ENCODE measurements at places on chromosomes 1 and 21.

- DNase-seq, result no peak
Measured at GRCh38 chr21:14569026-14569621, 23.0 kb upstream of the SAMSN1 start.

DNA sequence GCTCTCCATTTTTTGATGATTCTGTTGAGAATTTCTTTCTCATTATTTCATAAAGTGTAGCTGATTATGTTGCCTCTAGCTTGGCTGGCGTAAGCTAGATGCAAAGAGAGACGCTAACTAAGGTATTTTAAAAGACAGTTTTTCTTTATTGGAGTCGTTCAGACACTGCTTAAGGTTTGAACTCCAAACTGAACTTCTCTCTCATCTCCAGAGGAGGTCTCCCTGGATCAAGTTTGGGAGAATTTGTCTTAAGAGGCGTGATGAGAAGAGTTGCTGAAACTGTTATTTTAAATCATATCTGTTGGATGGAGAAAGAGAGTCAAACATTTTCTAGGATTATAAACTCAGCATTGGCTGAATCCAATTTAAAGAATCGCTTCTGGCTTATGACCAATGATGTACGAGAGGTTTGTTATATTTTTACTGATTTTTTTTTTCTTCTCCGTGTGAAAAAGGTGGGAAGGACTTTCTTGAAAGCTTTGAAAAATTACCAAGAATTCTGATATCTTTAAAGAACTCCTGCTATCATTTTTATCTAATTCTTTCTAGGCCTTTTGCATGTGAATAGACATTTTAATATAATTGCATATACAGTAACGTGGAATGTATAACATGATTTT lies 34.0 kb downstream of the MAP3K7CL start:
- DNase-seq, result no peak

DNA sequence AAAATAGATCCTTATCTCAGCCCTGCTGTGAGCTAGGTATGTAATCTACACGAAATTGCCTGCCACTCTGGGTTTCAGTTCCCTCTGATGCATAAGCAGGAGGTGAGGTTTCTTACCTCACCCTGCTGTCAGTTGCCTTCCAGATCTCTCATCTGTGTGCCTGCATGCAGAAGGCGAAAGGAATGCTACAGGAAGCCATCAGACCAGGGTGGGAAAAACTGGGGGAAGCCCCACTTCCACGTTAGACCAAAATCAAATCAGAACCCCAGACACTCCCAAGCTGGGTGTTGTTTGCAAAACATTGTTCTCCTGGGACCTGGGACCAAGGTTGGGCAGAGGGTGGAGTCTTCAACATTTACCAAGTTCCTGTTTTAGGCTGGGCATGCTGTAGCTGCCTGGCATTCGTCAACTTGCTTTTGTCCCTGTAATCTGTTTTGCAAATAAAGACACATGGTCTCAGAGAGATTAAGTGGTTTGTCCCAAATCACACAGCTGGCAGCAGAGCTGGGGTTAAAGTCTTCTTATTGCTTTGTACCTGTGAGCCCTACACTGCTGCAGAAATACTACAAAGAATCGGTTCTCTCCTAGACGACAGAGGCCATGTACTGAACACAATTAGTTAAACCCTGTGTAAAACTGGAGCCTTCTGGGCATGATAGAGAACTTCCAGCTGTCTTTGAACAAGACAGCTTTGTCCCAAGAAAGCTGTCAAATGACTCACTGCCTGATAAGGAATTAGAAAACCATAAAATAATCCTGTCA lies 389.7 kb upstream of the RUNX1 start:
- DNase-seq, result no peak

GRCh38 chr1:223844787-223845036 lies 1.0 kb downstream of the TP53BP2 start:
- DNase-seq, result peak; percentile 23

GRCh38 chr1:169287280-169287679 lies 80.3 kb downstream of the NME7 start:
- DNase-seq, result no peak

- no peak for DNase-seq
Measured at GRCh38 chr1:24224086-24224485, 37.0 kb upstream of the IFNLR1 start.

DNA sequence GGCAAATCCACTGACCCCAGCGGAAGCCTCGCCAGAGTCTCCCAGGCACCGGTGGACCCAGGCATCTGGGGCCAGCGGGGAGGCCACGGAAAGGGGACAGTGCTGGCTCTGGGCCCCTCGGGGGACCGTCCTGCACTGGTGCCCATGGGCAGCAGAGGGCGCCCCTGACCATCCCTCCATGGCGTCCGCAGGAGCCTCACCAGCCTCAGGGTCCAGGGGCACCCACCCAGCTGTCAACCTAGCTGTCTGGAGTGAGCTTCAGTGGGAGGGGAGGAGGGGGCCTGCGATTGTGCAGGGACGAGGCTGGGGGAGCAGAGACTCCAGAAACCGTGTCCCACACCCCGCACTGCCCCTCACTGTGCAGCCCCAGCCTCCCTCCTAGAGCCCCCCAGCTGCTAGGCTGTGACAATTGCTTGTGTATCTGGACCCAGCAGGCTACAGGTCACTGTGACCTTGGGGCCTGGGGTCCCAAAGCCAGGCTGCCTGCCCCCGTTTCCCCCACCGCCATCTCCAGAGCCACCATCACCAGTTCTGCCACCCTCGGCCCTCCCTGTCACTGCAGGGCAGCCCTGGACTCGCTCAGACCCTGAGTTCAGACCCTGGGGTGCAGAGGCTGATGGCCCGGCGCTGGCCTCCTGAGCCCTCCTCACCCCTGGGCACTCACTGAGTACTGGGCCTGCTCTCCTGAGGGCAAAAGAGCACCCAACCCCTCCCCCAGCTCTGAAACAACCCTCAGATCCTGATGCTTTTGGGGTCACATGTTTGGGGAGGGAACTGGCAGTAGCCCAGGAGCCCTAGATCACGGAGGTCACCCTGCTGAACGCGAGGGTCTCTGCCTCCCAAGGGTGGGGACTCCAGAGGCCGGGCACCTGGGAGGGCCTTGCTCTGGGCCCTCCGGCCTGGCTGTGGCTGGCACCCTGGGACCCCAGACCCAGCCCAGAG lies 10.6 kb upstream of the COL6A1 start:
- peak; percentile 55 for DNase-seq

DNA sequence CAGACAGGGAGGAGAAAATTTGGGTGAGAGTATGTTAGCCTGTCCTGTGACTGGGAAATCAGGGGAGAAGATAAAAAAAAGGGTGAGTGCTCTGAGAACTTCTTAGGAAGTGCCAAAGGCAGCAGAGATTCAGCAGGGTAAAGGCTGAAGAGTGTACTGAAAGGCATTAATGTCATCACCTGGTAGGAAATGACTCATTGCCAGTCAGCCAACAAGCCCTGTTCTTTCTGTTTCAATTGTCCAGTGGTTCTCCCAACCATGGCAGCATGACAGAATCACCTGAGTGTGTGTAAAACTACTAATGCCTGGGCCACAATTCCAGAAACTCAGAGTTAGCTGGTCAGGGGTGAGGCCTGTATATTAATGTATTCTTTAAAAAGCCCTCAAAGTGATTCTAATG lies 83.5 kb downstream of the INTS7 start:
- DNase-seq, result no peak

- no peak for DNase-seq
Measured at GRCh38 chr1:183218027-183218618, 32.1 kb downstream of the LAMC2 start.

- no peak for DNase-seq
Measured at GRCh38 chr21:46393941-46394594, 64.6 kb upstream of the DIP2A start.

DNA sequence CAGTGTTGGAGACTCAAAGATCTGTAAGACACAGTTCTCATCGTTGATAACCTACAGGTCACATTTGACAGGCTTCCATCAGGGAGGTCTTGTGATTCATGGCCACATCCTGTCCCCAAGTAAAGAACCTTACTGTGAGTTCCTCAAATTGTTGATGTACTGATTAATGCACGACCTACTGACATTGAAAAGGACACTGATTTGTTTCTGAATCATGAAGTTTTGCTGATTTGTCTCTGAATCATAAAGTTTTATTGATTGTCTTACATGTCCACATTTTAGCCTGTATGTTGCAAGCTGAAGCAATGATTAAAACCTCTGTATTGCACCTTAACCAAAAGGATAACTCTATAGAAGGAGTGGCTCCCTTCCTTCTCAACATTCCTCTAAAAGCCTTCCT lies 476.3 kb upstream of the RUNX1 start:
- DNase-seq, result no peak

- no peak for DNase-seq
Measured at GRCh38 chr1:67586596-67586995, 98.4 kb upstream of the GADD45A start.

DNA sequence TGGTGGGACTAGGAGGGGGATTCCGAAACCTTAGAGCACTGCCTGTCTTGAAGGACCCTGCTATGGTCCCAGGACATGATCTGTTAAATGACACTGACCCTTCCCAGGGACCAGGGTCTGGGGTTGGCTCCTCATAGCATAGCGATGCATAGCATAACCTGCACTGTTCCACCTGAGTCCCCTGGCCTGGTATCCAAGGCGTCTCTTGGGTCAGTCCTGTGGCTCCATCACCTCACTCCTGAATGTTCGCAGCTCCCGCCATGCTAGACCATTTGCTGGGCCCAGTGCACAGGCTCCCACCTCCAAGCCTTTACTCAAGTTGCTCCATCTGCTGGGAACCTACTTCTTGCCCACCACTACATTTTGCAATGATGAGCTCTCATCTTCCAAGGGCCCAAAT lies 39.0 kb upstream of the MAGOH start:
- no peak for DNase-seq

GRCh38 chr1:230495891-230496385 lies 69.8 kb upstream of the PGBD5 start:
- DNase-seq, result no peak

DNA sequence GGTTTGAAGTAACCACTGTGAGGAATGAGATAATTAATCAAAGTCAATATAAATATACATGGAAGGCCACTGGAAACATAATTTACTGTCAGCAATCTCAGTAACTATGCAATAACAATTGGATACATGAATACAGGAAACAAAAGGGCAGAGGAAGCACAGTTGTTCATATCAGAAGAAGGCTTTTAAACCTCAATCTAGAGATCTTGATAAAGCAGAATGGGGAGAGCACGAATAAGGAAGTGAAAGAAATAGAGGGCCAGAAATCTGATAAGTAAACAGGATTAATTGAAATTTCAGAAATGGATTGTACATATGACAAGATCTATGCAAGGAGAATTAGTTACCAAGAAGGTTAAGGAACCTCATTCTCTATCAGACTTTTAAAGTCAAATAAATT lies 93.0 kb downstream of the EVI5 start:
- no peak for DNase-seq

GRCh38 chr1:160606611-160607010 lies 27.3 kb upstream of the CD84 start:
- DNase-seq, result no peak

DNA sequence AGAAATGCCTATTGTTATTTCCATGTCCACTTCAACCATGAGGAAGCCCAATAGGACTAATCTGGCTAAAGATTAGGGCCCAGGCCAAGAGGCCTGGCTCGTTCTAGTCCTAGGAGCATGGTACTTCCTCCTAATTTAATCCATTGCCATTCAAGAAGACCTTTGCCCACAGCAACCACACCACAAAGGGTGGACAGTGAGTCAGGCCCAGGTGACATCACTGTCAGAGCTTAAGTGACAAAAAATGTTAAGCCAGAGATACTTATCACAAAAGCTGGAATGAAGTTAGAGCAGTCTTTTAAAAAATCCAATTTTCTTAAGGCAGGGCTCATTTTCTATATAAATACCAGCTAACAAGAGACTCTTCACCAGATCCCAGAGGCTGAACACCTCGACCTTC lies at the start of gene SPRR3:
Gene SPRR3 (plus strand): TSS at position 368 of the 400 bp plus-strand sequence. CDS start 1,272 bp downstream, outside the sequence.
- DNase-seq, result no peak

- DNase-seq, result no peak
Measured at GRCh38 chr1:93095804-93096585, 16.9 kb downstream of the MTF2 start.

DNA sequence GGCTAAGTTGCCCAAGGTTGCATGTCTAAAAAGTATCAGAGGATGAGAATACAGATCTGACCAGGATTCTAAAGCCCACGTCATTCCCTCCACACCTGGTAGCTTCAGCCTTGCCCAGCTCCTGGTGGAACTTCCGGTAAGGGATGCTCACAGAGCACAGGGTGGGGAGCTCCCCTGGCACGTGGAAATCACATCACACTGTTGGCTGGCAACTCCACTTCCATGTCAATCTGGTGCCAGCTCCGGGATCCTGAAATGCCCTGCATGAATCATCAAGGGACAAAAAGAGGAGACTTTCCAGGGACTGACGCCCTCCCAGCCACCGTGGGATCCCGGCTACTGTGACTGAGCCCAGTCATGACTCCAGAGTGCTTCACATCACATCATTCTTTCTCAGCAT lies 12.4 kb upstream of the BCAR3 start:
- no peak for DNase-seq

GRCh38 chr1:110780600-110781484 lies 92.1 kb upstream of the CD53 start:
- peak; percentile 71 for DNase-seq

GRCh38 chr1:174877208-174877673 lies 122.5 kb upstream of the CACYBP start:
- DNase-seq, result no peak

- DNase-seq, result no peak
Measured at GRCh38 chr1:167052389-167052788, 37.8 kb downstream of the GPA33 start.

- no peak for DNase-seq
Measured at GRCh38 chr1:204889681-204890383, 19.2 kb downstream of the NFASC start.
